ENCODE measurements at places on chromosomes 13 and 19. TPM values are rescaled to one million over a fixed set of nuclear protein-coding genes. Genes with fewer than 3 reads are reported as not detected.

FCGBP gene
- 7.5 TPM for total RNA-seq

SHC2 gene
- 17.8 TPM for total RNA-seq

ZSCAN1 gene
- not detected for total RNA-seq

TFDP1 gene
- 26.5 TPM for total RNA-seq

FIZ1 gene
- 9.3 TPM for total RNA-seq

SIPA1L3 gene
- 9.9 TPM for total RNA-seq

SOHLH2 gene
- not detected for total RNA-seq

CTXN1 gene
- total RNA-seq = 45.3 TPM

ATXN8OS gene
- not detected for total RNA-seq

TOMM40 gene
- total RNA-seq = 21.6 TPM

APOC4 gene
- total RNA-seq = not detected

KLK12 gene
- not detected for total RNA-seq

SMIM17 gene
- total RNA-seq = not detected

ZNF382 gene
- 20.7 TPM for total RNA-seq

KISS1R gene
- not detected for total RNA-seq

RNF225 gene
- total RNA-seq = not detected

SERP2 gene
- 7.7 TPM for total RNA-seq

RTBDN gene
- 0.82 TPM for total RNA-seq

ZNF541 gene
- 1.5 TPM for total RNA-seq

CLN5 gene
- 25.5 TPM for total RNA-seq

DLL3 gene
- total RNA-seq = not detected

NLRP7 gene
- not detected for total RNA-seq

MBD3 gene
- total RNA-seq = 80.9 TPM

PCDH17 gene
- 3.5 TPM for total RNA-seq

NLRP4 gene
- total RNA-seq = not detected

WDR88 gene
- total RNA-seq = not detected

BEST2 gene
- not detected for total RNA-seq

ZNF835 gene
- 7.8 TPM for total RNA-seq

WASF3 gene
- total RNA-seq = 12.4 TPM

OR7C1 gene
- under 0.01 TPM for total RNA-seq

All from sigmoid colon (tissue), 7 donors.